ENCODE measurements at places on chromosomes 4 and X. TPM values are rescaled to one million over a fixed set of nuclear protein-coding genes. Genes with fewer than 3 reads are reported as not detected.
A peak's percentile ranks its signal among the peaks of the same experiment; 100 is the strongest.

The FAM53A gene
- 2.4 TPM for total RNA-seq

DNA sequence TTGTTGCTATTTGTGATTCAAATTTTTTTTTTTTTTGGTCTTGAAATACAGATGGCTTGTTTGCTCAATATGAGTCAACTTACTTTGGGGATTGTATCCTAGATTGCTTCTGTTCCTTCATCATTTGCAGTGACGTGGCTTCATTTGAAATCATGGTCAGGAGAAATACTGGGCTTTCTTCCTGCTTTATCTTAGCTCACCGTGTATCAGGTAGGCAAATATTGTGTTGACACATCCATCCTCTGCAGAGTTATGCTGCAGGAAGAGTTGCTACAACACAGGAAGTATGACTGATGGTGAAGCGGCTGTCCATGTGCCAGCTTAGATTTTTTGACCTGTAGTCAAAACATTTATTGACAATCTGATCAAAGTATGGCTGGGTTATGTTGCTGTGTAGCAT is 232.2 kb downstream of the C4orf33 start:
- no peak for DNase-seq

- DNase-seq, result no peak
These were observed 200.6 kb upstream of the GATB start for GRCh38 chr4:151961456-151961855.

GRCh38 chr4:118834070-118834469 is 1.9 kb downstream of the SEC24D start:
- no peak for DNase-seq

DNA sequence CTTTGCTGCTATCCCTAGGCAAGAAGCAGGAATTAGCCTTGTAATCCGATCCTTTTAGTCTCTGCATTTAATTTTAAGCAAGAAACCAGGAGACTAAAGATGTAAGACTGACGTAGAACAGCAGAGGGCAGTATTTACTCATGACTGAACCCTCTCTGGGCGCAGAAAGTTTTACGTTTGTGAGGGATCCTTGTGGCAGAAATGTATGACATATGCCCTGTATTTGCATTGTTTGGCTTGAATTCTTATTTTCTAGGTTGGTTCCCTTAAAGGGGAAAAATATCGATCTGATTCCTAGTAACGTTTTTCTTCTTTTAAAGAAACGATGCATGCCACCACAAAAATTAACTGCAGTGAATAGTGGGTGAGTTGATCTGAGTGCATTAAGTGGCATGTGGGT is 1.3 kb upstream of the FAT4 start:
- DNase-seq, result peak; percentile 39

DNA sequence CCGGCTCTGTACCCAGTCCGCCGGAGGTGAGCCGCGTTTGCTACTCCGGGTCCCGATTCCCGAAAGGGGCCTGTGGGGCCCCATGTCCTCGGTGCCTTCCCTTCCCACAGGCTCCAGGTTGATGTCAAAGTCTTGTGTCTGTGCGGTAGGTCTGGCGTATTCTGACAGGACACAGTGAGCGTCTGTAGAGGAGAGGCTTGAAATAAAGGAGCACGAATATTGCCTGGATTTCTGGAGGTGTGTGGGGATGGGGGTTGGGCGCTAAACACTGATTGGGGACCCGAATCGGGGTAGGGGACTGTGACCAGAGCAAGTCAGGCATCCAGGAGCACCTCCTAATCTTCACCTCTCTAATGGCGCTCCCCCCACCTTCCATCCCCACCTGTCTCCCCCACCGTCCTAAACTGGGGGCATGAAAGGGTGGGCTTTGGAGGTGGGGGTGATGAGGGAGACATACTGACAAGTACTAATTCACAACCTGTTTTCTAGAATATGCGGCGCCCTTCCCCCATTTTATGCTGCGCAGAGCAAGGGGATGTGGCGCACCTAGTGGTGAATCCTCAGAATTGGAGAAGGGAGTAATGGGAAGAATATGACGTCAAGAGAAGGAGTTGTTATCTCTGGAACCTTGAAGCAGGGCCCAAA is 855 bp downstream of the GPRASP2 start:
- no peak for DNase-seq

GRCh38 chr4:35102066-35102465 is 1142.2 kb downstream of the ARAP2 start:
- DNase-seq, result no peak
